Inflammatory macrophage treated with lipopolysaccharide for 1 hour (primary cell): ENCODE measurements at places on chromosomes 13 and 19.

DNA sequence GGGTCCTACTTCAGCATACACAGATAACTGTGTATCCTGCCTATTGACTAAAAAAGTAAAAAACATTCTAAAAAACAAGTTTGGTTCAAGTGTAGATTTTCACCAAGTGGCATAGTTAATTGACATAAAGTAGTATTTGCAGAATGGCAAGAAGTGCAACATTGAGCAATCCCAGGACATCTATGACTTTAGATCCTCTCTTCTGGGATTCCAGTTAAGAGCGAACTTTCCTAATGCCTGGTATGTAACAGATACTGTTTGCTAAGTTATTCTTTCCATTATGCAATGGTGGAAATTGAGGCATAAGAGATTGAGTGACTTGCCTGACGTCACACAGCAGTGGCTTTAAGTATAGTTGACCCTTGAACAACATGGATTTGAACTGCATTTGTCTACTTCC, 96.1 kb downstream of the ZMYM2 start:
- DNase-seq: peak; percentile 16

GRCh38 chr13:50617134-50617721, 226.3 kb downstream of the DLEU7 start:
- no peak for DNase-seq

DNA sequence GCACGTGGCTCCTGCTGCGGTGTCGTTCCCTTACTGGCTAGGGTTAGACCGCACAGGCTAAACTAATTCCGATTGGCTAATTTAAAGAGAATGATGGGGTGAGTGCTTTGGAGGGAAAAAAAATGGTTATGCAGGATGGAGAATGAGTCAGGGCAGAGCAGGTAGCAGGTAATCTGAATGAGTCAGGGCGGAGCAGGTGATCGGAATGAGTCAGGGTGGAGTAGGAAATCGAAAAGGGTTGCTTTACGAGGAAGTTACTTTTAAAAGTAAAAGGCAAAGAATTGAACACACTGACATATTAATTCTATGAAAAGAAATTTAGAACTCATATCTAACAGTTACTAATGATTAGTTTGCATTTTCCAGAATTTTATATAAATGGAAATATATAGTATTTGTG, 335.5 kb downstream of the FOXO1 start:
- DNase-seq: no peak

- no peak for DNase-seq
Measured at GRCh38 chr13:40206241-40207000, 460.0 kb downstream of the FOXO1 start.

GRCh38 chr13:22121146-22121739, 450.4 kb downstream of the FGF9 start:
- DNase-seq: no peak

GRCh38 chr19:33815380-33816340, 19.0 kb downstream of the KCTD15 start:
- DNase-seq: peak; percentile 59

DNA sequence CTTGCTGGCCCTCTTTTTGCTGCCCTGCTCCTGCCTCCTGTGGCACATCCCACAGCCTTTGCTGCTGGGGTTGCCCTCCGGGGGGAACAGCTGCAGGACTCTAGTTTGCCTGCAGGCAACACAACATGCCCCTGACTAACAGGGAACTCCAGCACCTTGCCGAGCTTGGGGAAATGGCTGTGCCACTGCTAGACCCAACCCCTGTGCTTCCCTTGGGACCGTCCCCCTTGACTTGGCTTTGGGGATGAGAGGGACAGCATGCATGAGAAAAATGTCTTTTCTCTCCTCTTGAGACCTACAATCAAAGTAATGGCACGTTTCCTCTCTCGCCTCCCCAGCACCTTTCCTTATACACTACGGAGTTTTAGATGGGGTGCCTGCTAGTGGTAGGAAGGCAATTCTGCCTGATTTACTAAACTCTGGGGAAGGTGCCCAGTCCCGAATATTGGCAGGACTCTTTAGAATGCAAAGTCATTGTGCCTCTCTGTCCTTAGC, 12.4 kb upstream of the VWA8 start:
- DNase-seq: no peak

GRCh38 chr19:38977445-38978325, 2.1 kb upstream of the FBXO17 start:
- DNase-seq: no peak
